ENCODE measurements at places on chromosomes 5 and 9.
A peak's percentile ranks its signal among the peaks of the same experiment; 100 is the strongest.

- DNase-seq: no peak
Measured at GRCh38 chr9:83070261-83070660, 7.3 kb upstream of the RASEF start.

- no peak for DNase-seq
Measured at GRCh38 chr9:109499631-109500410, 1.7 kb upstream of the PTPN3 start.

GRCh38 chr9:78210841-78211301, 25.0 kb upstream of the CEP78 start:
- no peak for DNase-seq

- DNase-seq: peak; percentile 84
Measured at GRCh38 chr5:57298985-57299491, 125.2 kb downstream of the GPBP1 start.

DNA sequence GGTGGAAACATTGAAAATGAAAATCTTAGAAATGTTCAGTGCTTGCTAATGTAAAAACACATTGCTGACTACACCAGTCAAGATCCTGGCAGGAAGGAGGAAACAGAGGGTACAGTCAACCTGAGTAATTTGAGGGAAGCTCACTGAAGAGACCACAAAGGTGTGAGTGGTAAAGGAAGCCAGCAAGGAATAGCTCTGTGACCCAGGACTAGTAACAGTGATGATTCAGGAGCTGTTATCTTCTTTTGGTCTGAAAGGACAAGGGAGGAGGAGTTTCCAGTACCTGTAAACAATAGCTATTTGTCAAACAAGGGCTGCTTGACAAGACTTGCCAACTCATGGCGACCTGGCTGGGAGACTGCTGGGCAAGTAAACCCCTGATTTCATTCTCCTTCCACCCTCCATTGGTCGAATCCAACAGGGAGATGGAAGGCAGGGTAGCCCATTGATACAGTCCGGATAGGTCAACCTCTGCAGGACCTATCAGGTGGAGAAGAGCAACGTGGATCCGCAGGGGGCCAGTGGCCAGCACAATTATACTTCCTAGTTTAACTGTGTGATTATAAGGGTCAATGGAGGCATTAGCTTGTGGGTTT, 68.1 kb downstream of the MAMDC2 start:
- DNase-seq: no peak

GRCh38 chr5:1060535-1060981, 51.3 kb downstream of the SLC12A7 start:
- no peak for DNase-seq

DNA sequence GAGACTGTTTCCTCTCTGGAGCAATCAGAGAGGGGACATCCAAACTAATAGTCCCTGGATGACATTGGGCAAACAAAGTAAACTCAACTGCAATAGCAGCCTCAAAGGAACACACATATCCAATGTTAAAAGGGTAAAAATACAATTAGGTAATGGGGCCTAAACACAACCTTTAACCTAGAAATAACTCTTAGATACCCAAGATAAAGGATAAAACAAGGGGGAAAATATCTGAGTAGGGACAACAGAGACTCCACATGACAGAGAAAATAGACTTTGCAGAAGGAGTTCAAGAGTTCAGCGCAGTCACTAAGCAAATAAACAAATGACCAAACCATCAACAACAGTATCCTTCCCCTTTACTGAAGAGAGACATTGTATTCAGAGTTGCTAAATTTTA, 149.3 kb downstream of the FBXO4 start:
- DNase-seq: no peak

DNA sequence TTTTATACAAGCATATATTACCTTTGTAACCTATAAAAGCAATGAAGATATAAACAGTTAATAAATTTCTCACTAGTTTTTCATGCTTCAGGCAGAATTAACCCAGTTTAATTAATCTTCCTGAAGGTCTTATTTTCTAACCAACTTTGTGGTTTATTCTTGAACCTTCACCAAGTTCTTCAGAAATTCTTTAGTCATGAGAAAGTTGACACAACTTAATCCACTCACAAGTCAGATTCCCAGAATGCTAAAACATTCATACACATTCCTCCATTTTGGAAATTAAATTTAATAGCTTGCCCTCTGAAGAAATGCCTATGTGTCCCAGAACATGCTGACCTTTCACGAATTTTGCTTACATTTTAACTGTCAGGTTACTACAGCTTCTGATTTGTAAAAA, 105.4 kb upstream of the PAM start:
- DNase-seq: no peak

DNA sequence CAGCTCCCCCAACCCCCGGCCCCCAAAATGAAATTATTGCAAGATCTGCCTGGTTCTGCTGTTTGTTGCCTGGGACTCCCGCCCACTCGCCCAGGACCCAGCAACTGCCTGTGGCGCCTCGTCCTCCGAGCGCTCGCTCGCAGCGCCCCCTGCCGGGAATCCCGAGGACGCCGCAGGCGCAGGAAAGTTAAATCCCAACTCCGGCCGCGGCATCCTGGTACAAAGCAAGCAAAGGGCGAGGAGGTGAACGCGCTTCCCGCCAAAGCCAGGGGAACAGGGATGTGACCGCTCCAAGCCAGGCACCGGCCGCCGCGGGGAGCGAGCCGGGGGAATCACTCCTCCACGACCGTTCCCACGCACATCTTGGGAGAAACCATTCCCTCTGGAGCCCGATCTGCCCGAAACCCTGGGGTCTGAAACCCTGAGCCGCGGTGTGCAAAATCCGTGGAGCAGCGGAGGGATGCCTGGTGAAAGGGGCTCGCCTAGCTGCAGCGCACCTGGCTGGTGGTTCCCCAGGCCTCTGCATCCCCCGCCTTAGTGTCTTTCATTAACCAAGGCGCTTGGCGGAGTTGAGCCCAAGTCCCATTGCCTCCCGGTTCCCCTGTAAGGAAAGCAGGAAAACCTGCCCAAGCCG, 1.3 kb downstream of the SEMA5A start:
- DNase-seq: peak; percentile 76

GRCh38 chr5:311963-312362, 9.6 kb upstream of the AHRR start:
- no peak for DNase-seq

DNA sequence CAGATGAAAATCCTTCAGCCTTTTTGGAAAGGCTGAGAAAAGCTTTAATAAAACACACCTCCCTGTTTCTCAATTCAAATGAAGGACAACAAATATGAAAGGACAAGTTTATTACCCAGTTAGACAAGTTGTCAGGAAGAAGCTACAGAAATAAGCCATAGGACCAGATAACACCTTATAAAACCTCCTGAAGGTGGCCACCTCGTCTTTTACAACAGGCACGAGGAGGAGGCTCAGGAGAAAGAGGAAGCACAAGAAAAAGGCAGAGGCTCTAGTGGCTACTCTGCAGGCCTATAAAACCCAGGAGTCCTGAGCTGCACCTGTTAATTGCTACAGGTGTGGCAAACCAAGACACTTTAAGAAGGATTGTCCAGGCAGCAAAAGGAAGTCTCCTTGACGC, 352.1 kb upstream of the CDH18 start:
- no peak for DNase-seq

DNA sequence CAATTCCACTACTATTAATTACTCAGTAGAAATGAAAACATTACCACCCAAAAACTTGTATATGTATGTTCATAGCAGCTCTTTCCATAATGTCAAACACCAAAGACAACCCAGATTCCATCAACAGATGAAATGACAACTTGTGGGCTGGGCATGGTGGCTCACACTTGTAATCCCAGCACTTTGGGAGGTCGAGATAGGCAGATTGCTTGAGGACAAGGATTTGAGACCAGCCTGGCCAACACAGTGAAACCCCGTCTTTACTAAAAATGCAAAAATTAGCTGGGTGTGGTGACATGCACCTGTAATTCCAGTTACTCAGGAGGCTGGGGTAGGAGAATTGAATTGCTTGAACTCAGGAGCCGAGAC, 11.5 kb downstream of the UIMC1 start:
- no peak for DNase-seq

DNA sequence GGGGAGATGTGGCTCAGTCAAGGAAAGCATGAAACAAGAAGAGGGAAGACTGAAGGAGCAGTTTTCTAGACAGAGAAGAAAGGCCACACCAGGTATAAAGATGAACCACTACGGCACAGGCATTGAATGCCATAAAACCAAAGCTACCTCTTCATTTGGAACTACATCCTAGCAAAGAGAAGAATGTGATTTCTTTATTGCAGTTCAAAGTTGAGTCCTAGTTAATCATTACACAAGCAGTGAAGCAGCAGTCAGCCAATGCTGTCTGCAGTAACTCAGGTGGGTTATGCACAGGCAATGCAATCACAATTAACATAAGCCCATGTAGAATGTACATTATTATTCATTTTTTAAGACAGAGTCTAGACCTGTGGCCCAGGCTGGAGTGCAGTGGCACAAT, 21.7 kb upstream of the PCAT7 start:
- no peak for DNase-seq

DNA sequence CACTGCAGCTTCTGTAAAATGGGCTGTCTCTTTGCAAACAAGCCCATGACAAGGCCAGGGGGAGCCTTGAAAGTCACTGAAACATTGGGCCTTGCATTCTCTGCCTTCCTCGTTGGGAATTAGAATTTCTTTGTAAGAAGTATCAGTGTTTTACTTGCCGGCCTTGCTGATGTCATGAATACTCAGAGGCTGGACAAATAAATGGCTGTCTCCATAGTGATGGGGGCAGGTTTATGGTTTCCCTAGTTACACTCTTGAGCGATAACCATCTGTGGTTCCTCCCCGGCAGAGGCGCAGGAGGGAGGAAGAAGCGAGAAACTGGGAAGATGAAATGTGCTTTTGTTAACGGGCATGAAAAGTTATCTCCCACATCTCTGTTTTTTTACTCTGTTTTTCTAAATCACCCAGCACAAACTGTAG, 272.7 kb upstream of the PANK3 start:
- no peak for DNase-seq

DNA sequence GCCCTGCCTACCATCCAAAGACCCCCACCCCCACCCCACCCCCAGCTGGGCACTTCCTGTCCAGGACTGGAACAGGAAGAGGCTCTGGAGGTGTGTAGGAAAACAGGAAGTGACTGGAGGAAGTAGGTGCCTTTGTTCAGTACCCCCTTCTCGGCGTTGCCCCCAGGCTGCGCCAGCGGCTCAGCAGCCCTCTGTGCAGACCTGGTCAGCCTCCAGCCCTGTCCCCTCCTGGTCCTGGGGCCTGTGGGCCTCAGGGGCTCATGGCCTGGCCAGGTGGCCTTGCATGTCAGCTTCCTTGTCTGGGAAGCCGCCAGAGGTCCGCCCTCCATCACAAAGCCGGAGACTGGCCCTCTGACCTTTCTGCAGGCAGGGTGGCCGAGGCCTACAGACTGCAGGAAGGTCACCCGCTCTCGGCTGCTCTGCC, 26.0 kb downstream of the FLT4 start:
- DNase-seq: no peak

GRCh38 chr5:115683081-115683480, 57.2 kb upstream of the TMED7 start:
- DNase-seq: no peak

DNA sequence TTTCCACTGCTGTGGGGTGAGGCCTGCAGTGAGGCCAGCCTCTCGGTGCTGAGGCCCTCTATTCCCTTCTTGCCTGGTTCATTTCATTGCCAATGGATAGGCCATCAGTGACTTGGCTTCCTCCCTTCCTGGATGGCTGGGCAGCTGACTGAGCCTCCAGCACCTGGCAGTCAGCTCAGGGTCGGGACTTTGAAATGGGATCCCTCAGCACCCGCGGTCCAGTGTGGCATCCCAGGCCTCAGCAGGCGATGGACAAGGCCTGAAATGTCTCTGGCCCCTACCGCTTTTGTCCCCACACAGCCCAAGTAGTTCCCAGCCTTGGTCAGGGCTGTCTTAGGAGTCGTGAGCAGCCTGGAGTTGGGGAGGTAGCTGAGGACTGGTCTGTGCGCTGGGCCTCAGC, 17.2 kb downstream of the NDST1 start:
- no peak for DNase-seq

GRCh38 chr9:30172206-30172605, 2212.2 kb upstream of the ACO1 start:
- DNase-seq: no peak
